ENCODE measurements at places on chromosomes 4 and X.

DNA sequence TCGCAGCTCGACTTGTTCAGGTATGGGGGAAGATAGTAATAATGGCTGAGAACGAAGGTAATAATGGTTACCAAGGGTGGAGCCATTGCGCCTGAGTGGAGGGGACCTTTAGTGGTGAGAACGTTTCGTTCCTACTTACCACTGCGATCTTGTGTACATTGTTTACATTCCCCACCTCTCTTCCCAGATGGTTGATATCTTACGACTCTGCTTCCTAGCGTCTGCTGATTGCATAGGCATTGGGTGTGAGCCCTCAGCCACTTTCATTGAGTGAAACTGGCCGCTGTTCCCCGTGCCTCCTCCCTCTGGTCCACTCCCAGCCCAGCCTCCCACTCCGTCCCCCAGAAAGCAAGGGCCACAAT, 850 bp downstream of the IGBP1 start:
- no peak for DNase-seq

DNA sequence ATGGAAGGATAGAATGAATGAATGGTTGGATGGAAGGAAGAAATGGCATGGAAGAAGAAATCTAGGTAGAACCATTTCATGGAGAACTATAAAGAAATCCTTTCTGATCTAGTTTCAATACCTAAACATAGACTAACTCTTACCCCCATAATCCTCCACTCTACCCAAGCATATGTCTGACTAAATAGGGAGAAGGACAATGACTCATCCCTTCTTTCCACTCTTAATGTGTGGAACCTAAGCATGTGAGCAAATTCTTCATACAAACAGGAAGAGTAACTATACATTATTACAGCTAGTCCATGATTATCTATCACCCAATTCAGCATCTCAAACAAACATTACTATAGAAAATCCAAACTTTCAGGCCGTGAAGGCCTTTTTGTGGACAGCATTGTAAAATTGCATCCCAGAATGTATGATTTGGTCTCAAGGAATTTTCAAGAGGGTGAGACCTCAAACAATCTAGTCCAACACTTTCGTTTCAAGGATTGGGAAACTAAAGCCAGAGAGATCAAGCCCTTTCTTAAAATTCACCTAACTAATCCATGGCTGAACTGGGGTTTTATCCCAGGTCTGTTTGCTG, 11.2 kb downstream of the C1QTNF7 start:
- DNase-seq: peak; percentile 7

DNA sequence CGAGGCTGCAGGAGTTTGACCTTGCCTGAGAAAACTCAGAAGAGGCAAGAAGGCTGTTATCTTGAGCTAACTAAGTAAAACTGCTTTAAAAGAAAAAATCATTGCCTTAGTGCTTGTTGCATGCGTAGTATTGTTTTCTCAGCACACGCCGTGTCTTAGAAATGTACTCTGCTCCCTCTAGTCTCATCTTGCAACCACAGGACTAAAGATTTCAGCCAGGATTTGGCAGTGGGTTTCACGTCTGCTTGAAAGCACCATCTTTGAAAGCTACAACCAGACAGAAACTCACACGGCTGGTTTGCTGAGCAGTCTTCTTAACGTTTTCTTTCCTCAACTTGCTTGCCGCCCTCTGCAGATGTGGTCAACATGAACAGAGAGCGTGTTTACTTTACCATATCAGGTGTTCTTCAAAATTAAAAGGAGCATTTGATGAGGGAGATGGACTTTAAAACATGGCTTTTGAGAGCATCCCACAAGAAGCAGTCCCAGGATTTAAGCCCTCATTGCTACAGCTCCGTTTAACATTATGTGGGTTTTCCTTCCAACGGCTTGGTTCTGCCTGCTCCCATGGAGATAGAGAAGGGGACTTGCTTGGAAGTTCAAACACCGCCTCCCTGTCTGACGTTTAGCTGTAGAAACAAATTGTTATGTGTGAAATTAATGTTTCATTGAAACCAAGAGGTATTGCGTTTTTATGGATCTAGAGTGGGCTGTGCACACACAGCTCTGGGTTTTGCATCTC, 3.4 kb downstream of the SORCS2 start:
- DNase-seq: peak; percentile 35

DNA sequence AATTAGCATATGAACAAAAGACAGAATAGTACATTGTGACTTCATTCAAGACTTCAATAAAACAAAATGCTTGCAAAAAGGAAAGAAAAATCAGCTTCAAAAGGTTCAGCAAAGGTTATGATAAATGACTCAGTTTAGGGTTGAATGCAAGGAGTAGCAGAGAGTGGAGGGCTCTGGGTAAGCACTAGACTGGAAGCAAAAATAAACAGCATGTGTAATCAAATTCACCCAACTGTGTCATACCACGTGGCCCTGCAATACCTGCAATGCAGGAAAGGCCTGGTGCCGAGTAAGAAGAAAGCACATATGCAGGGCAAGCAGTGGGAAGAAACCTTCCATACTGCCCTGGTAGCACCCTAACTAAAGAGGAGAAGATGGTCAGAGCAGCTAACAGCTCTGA, 88.7 kb downstream of the ATP11C start:
- DNase-seq: peak; percentile 5
